ENCODE measurements at places on chromosomes 12 and 14. TPM values are rescaled to one million over a fixed set of nuclear protein-coding genes. Genes with fewer than 3 reads are reported as not detected.

GRCh38 chr12:89880690-89881350 is 172.2 kb upstream of the ATP2B1 start:
- no peak for DNase-seq

GRCh38 chr12:129110575-129110974 is 257.3 kb downstream of the GLT1D1 start:
- DNase-seq = no peak

DNA sequence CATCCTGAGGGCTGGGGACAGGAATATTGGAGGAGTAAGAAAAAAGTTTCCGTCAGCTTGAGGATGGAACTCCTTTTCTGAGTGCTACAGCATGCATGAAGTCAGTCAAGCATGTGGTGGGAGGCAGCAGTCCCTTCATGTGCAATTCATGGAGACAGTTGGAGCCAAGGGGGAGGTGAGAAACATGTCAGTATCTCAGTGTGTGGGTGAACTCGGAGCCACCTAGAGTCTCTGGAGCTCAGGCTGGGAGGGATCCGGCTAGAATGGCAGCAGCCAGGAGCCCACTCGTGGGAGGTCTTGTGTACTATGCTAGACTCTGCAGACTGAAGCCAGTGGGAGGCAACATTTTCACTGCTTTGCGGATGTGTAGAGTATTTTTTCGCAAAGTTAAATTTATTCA is 60.3 kb downstream of the AVPR1A start:
- DNase-seq = no peak

DNA sequence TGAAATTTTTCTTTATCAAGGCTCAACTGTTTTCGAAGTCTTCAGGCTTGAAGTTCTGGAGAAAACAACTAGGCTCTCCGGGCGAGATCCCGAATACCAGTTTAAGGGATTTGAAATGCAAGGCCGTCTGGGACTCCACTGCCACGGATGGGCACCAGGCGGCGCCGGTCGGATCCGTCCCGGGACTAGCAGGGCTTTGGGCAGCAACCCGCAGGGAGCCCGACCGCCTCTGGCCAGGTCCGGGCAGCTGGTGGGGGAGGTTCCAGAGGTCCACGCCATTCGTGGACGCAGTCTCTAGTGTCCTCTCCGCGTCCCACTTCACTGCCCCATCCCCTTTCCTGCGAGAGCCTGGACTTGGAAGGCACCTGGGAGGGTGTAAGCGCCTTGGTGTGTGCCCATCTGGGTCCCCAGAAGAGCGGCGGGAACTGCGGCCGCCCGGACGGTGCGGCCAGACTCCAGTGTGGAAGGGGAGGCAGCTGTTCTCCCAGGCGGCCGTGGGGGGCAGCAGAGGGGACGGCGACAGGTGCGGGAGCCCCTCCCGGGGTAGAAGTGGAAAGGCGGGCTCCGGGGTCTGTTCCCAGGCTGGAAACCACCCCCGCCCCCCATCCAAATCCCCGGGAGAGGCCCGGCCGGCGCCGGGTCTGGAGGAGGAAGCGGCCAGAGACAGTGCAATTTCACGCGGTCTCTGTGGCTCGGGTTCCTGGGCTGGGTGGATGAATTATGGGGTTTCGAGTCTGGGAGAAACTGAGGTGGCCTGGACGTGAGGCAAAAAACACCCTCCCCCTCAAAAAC is 838 bp upstream of the ERBB3 start:
- DNase-seq = peak; percentile 78

DNA sequence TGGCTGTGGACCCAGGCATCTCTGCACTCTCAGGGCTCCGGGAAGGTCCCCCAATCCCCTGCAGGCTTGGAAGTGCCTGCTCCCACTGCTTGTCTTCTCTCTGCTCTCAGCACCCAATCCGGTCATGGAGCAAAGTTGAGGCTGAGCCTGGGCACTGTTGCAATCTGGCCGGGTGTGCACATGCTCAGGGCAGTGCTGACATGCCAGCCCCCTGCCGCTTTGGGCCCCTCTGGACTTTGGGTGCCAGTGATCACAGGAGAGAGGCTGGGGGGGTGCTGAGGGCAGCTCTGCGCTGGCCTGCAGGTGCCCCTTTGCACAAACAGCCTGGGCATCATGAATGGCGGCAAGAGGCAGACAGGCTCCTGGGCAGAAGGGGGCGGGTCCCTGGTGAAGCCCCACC is 85.4 kb upstream of the OSBPL8 start:
- DNase-seq = no peak

- DNase-seq = no peak
Measured at GRCh38 chr12:104649921-104650320, 193.2 kb downstream of the CHST11 start.

- no peak for DNase-seq
Measured at GRCh38 chr12:2679068-2679815, 115.5 kb upstream of the FKBP4 start.

- DNase-seq = no peak
Measured at GRCh38 chr12:659090-659683, 4.1 kb downstream of the NINJ2 start.

- DNase-seq = peak; percentile 41
Measured at GRCh38 chr12:4133636-4134447, 139.7 kb upstream of the CCND2 start.

DNA sequence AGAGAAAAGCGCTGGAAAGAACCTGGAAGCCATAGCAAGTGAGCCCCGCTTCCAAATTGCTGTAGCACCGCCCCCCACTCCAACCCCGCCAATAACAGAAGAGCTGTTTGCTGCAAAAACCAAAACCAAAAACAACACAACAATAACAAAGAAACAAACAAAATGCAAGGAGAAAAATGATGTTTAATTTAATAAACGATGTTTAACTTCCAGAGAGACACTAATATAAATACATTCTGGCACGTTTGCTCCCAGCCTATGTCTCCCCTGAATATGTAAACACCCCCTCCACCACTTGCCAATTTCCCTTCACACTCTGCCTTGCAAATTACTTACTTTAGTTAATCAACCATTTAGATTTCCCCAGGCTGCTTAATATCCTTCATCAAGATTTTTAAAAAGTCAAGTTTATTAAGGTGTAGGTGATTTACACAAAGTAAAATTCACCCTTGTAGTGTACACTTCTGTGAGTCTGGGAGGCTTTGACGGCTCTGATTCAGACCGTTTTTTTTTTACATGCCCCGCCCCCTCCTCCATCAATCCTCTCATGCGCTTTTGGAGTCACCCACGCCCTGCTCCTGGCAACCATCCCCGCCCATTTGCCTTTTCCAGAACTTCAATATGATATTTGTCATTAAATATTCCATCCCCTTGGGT is 482 bp upstream of the IFI27L2 start:
- peak; percentile 62 for DNase-seq

- DNase-seq = no peak
Measured at GRCh38 chr12:94674051-94674451, 23.7 kb upstream of the TMCC3 start.

- no peak for DNase-seq
Measured at GRCh38 chr14:42159138-42159537, 552.5 kb downstream of the LRFN5 start.

DNA sequence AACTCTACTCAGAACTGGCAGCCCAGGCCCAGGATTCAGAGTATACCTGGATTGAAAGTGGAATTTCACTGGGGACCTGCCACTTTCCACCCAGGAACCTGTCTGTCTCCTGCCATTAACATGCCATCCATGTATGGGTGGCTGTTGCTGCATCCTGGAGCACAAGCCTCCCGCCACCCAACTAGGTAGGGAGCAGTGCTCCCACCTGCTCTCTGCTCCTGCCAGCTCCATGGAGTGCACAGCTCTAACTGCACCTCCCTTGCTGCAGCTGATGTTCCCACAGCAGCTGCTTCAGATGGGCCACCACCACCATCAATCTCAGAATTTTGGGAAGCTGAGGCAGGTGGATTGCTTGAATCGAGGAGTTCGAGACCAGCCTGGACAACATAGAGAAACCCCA is 17.1 kb upstream of the NTS start:
- no peak for DNase-seq

GRCh38 chr12:109677279-109677691 is 36.3 kb upstream of the FAM222A start:
- no peak for DNase-seq

- peak; percentile 93 for DNase-seq
Measured at GRCh38 chr12:49673446-49674317, 33.5 kb downstream of the FMNL3 start.

- no peak for DNase-seq
Measured at GRCh38 chr14:104927901-104928300, 3.2 kb downstream of the PLD4 start.

- peak; percentile 88 for DNase-seq
Measured at GRCh38 chr12:54419088-54419887, at the start of gene ITGA5. Gene ITGA5 (minus strand): TSS chr12:54419266. CDS start chr12:54419198, 68 bp downstream.

DNA sequence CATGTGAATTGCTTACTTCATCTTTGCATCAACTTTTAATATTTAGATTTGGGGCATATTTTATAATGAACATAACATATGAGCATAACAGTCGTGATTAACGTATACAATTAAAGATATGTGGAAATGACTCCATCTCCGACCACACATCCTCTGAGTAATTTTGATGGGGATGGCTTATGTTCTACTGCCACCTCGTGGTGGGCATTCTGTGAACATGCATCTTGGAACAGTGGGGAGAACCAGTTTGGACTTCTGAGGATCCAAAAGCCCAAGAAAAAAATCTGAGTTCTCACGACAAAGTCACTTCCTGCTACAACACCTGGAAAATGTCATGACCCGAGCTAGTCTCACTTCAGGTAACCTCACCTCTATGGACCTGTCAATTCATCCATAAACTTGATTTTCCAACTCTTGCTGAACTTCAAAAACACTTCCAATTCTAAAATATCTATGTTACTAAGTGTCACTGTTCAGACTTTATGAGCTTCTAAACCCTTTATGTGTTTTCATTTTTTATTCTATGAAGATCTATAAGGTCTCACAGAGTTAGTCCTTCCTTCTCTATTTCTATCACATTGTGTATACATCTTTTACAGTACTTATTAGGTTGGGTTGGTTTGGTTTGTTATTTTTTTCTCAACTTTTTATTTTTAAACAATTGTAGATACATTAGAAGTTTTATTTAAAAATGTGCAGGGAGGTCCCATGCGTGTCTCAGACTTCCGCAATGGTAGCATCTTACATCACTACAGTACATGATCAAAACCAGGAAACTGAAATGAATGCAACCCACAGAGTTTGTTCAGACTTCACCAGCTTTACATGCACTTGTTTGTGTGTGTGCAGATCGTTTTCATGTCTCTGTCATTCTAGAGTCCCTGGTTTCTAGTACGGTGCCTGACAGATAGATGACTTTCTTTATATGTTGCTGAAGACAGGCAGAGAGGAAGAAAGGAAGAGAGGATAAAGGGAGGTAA is 38.2 kb upstream of the STAB2 start:
- peak; percentile 38 for DNase-seq

GRCh38 chr12:120668868-120669840 is 17.8 kb upstream of the MLEC start:
- DNase-seq = no peak

GRCh38 chr12:109253913-109254544 is 55.1 kb downstream of the FOXN4 start:
- DNase-seq = no peak

DNA sequence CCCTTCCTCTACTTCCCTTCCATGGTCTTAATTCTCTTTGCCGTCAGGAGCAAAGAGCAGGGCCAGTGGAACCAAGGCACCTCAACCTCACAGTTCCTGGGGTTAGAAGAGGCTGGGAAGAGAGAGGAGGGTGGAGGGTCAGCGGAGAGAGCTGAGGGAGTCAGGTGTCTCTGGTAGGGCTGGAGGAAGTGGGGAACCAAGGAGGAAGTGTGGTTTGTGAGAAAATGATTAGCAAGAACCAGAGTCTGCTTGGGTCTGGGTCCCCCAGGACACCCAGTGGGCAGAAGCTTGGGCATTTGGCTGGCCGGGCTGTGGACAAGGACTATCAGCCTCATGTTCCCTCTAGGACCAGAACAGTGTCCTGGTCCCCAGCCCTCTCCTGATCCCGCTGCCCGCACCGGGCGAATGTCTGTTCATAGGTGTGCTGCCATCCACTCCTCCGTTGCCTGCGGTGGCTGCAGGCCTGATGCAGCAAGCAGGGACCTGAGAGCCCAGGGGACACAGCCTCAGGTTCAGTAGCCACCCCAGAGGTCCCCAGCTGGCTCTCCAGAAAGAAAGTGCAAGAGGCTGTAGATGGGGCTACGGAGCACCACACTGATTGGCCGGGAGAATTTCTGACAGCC is 2.3 kb downstream of the HOXC12 start:
- no peak for DNase-seq

DNA sequence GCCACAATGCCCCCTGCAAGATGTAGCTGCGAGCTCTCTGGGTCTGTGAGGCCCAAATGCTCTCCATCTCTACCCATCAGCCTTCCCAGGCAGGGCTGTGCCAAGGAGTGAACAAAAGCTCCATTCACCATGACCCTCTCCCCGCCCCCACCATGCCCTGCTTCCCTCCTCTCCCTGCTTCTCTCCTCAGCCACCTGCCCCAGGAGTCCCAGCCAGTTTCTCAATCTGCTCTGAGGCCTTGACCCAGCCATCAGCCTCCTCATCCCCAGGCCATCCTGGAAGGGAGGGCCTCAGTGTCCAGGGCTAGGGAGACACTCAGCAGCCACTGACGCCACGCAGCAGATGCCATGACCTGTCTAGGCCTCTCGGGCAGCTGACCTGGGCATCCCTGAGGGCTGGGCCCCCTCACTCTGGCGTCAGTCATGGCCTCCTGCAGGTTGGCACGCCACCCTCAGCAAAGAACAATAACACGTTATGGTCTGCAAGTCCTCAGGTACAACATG is 8.5 kb upstream of the KRT5 start:
- no peak for DNase-seq

DNA sequence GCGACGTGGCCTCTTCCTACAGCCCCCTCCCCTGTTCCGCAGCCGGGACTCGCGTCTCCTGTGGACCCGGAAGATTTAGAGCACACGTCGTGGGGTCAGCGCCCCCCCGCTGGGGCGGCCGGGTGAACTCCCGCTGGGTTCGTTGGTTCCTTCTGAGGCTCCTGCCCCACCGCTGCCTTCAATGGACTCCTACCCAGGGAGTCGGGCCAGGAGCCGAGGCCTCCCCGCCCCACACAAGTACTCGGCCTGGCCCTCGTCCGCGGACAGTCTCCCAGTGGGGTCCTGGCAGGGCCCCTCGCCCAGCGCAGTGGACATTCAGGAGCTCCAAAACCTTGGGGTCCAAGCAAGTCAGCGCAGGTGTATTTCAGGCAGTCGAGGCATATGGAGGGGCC is 1.2 kb downstream of the MMP17 start:
- DNase-seq = peak; percentile 31

DNA sequence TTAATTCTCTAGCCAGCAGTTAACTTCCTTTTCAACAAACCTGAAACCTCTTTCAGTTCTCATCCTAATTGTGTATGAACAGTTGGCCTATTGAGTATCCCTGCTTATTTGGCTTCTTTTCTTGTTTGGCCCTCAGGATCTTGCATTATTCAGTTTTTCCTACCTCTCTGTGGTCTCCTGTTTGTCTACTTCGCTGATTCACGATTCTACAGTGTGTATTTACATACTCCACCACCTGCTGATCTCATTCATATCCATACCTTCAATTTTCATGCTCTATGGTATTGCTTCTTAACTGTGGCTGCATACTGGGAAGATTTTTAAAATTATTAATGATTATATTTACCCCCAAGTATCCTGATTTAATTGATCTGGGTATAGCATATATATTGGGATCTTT is 56.4 kb downstream of the RASSF9 start:
- no peak for DNase-seq

- DNase-seq = peak; percentile 62
Measured at GRCh38 chr12:92363295-92364146, 217.9 kb upstream of the BTG1 start.

Gene CYP27B1
- 0.19 TPM for total RNA-seq

Gene ACSM4
- total RNA-seq = not detected

Gene ISM2
- total RNA-seq = not detected

Gene APOF
- not detected for total RNA-seq

Gene ETV6
- total RNA-seq = 18.9 TPM

Gene HHIPL1
- total RNA-seq = 3.1 TPM

Gene CPNE6
- 0.52 TPM for total RNA-seq

Gene SLCO1C1
- total RNA-seq = 1.5 TPM

Gene BBOF1
- 4.0 TPM for total RNA-seq
